ENCODE measurements at places on chromosomes 2 and 18. TPM values are rescaled to one million over a fixed set of nuclear protein-coding genes. Genes with fewer than 3 reads are reported as not detected.

CYS1 gene
- total RNA-seq: 0.70 TPM

IL18R1 gene
- total RNA-seq: 57.8 TPM

CD207 gene
- total RNA-seq: not detected

DSG2 gene
- 0.18 TPM for total RNA-seq

DNA sequence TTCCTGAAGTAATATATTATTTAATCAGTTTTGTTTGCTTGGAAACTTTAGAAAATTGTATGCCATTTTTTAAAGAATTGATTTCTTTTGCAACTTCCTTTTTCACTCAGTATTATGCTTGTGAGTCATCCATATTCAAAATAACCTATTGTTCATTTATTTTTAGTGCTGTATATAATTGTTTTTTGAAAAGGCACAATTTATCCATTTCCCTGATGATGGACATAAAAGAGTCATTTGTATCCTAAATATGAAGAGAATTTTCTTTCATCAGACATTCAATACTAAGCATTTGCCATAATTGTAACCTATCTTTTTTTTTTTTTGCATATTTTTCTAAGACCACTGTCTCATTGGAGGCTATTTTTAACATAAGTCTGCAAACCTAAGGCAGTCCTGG is 134.1 kb upstream of the SERPINE2 start:
- H3K27me3 ChIP-seq: peaks cover 2% of the 10 kb centered on the region
- no peak overlapping the region for H3K4me3 ChIP-seq
- no peaks in the 10 kb centered on the region for H3K4me1 ChIP-seq
- no peak overlapping the region for H3K27ac ChIP-seq
- no peak for DNase-seq
- H3K36me3 ChIP-seq: no peaks in the 10 kb centered on the region

DNA sequence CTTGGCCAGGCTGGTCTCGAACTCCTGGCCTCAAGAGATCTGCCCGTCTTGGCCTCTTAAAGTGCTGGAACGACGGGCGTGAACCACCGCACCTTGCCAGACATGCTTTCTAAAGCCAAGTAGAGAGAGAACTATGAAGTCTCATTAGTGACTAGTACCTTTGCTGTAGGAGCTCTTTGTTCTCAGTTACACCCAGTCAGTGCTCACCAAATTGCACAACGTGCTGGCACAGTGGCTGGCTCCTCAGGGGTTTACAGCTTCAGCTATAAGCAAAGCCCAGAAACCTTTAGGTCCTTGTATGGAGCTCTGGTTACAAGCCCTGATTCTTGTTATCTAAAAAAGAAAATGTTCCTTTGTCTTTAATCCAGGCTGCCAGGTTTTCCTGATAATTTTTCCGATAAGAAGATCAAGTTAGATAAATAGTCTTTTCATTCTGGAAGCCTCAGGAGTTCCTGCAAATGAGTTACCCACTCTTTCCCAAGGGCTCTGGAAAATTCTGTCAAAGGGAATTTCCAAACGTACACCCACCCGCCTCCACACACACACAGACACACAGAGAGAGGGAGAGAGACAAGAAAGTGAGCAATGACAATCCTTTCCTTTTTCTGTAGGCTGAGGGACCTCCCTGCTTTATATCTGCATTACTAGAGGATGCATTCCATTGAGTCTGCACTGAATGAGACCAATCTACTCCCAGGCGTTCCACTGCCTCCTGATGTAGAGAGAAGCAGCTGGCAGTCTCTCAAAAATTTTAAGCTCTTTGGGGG is 100.2 kb upstream of the CSRNP3 start:
- no peaks in the 10 kb centered on the region for H3K36me3 ChIP-seq
- no peak overlapping the region for H3K27ac ChIP-seq
- peaks cover 2% of the 10 kb centered on the region for H3K27me3 ChIP-seq
- DNase-seq: no peak
- H3K4me1 ChIP-seq: no peaks in the 10 kb centered on the region

DNA sequence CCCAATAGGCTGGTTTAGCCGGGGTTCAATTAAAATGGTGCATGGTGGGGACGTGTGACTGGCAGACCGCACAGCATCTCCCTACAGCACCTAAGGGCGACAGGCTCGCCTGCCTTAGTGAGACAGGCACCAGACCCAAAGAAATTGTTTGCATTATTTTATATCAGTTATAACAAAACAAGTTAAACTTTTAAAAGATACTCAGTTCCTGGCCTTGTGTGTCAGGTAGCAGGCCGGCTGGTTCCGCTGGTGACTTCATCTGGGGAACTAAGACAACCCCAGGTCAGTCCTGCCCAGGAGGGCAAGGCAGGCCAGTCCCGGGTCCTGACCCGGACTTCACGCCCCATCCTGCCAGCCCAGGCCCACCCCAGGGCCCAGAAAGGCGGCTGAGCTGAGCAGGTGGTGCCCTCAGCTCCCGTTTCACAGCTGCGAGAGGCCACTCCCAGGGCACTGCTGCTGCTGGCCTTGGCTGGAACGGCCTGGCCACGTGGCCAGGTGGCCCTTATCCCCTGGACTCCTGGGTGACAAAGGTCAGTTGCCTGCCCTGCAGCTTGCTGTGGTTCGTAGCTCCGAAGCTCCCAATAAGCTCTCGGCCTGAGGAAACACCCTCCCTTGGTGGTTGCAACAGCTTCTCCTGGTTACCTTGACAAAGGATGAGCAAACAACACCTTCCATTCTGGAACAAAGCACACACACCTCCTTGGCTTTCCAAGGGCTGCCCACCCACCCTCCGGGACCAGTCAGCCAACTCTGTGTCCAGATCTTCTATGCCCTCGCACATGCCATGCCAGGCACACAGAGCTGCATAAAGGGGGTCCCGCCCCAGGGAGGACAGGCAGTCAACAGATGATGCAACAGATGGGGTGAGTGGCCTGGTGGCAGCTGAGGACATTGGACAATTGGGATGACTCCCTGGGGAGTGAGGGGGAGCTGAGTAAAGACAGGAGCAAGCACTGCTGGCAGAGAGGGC is 11.3 kb upstream of the AGXT start:
- no peak overlapping the region for H3K4me3 ChIP-seq
- no peaks in the 10 kb centered on the region for H3K36me3 ChIP-seq
- DNase-seq: no peak
- no peak overlapping the region for H3K27ac ChIP-seq
- H3K4me1 ChIP-seq: no peaks in the 10 kb centered on the region
- peaks cover 6% of the 10 kb centered on the region for H3K27me3 ChIP-seq

- H3K4me3 ChIP-seq: no peak overlapping the region
- H3K4me1 ChIP-seq: peaks cover 67% of the 10 kb centered on the region
- H3K27me3 ChIP-seq: no peaks in the 10 kb centered on the region
- H3K27ac ChIP-seq: no peak overlapping the region
Observed at GRCh38 chr2:227507963-227508362, 36.0 kb downstream of the AGFG1 start.

- DNase-seq: no peak
- H3K36me3 ChIP-seq: no peaks in the 10 kb centered on the region
- H3K4me1 ChIP-seq: no peaks in the 10 kb centered on the region
- H3K4me3 ChIP-seq: no peak overlapping the region
Observed at GRCh38 chr18:6434987-6435709, 20.4 kb upstream of the L3MBTL4 start.

DNA sequence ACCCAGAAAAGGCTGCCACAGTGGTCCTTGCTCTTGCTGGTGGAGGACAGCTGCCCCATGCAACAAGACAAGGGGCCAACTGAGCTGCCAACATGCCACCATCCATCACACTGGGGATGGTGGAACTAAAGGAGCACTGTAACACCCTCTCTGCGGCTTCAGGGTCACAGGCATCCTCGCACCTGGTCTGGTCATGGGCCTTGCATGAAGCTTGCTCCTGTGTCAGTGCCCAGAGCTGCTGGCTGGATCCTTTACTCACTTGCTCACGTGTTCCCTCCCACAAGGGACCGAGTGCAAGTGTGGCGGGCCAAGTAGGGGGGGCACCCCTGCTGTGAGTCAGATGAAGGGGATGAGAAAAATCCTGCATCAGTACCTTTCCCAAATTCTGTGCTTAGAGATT is 972.3 kb upstream of the DDX18 start:
- DNase-seq: no peak
- no peaks in the 10 kb centered on the region for H3K27me3 ChIP-seq
- no peak overlapping the region for H3K27ac ChIP-seq

DNA sequence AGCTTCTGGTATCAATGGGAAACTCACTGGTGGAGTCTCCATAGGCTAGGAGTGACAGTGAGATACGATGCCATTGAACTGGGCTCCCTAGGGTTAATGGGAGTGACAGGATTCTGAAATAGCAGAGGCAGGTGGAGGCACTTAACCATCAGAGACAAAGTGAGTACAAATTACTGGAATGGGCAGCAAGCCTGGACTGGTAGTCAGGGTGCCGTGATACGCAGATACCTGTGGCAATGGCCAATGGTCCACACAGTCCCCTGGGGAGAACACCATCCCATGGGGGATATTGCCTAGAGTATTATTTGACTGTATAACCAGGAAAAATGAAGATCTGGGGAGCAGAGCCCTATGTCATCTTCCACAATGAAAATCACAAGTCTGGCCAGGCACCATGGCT is 17.3 kb downstream of the CHCHD5 start:
- no peak for DNase-seq
- H3K4me1 ChIP-seq: peaks cover 10% of the 10 kb centered on the region
- no peak overlapping the region for H3K27ac ChIP-seq
- H3K36me3 ChIP-seq: no peaks in the 10 kb centered on the region
- H3K27me3 ChIP-seq: no peaks in the 10 kb centered on the region
- H3K4me3 ChIP-seq: no peak overlapping the region

GRCh38 chr18:60981682-60982328 is 351.4 kb upstream of the CDH20 start:
- no peak overlapping the region for H3K27ac ChIP-seq
- H3K4me3 ChIP-seq: no peak overlapping the region

DNA sequence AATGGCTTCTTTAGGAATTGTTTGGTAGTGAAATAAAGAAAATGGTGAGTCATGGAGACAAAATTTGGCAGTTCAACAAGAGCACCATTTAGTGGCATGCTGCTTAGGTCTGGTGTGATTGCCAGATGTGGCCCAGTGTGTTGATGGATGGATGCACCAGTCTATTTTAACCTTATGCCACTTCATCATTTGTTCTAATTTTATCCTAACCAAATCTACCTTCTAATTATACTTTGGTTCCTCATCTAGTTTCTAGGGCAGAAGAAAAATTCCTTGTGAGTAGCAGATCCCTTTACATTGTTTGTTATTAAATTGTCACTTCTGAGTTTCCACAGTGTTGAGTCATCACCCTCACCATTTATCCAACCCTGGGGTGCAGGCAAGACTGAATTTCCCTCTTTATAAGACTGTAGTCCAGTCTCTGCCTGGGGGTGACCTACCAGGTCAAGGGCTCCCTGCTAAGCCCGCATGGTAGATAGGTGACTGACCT is 32.5 kb downstream of the NABP1 start:
- DNase-seq: no peak
- peaks cover 18% of the 10 kb centered on the region for H3K36me3 ChIP-seq
- no peak overlapping the region for H3K4me3 ChIP-seq
- H3K4me1 ChIP-seq: no peaks in the 10 kb centered on the region
- H3K27me3 ChIP-seq: no peaks in the 10 kb centered on the region

GRCh38 chr2:40189881-40190280 is 262.0 kb downstream of the SLC8A1 start:
- no peaks in the 10 kb centered on the region for H3K4me1 ChIP-seq
- no peaks in the 10 kb centered on the region for H3K36me3 ChIP-seq
- H3K27ac ChIP-seq: no peak overlapping the region
- no peak for DNase-seq

DNA sequence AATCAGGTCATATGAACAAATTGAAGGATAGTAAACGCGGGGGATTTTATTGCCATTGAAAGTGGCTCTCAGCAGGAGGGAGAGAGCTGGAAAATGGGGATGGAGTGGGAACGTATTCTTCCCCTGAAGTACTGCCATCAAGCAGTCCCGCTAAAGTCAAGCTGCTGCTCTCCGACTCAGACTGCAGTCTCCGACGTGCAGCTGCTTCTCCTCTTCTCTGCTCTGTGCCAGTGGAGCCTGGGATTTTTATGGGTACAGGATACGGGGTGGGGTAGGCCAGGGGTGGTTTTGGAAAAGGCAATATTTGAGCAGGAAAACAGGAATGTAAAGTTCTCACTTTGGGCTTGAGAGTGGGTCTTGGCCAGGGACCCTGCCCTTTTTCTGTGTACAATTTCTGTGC is 33.0 kb downstream of the KCTD18 start:
- H3K27ac ChIP-seq: no peak overlapping the region
- H3K4me1 ChIP-seq: peaks cover 7% of the 10 kb centered on the region
- DNase-seq: no peak
- H3K36me3 ChIP-seq: peaks cover 24% of the 10 kb centered on the region
- no peaks in the 10 kb centered on the region for H3K27me3 ChIP-seq

DNA sequence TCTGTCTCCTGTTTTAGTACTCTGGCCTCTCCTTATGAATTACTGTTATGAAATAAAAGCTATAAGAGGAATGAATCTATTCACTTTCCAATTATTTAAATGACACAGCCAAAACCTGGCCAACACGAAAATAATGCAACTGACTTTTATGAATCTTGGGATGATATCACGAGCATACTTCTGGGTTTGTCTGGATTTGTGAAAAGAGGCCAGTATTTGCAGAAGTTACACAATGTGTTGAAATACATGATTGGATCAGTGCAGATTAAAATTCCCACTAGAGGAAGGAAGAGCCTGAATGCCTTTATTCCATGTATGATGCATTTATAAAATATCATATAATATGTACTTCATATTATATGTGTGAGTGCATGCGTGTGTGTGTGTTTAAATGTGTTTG is 418.2 kb downstream of the GRB14 start:
- no peak for DNase-seq
- H3K27me3 ChIP-seq: no peaks in the 10 kb centered on the region
- H3K4me3 ChIP-seq: no peak overlapping the region

DNA sequence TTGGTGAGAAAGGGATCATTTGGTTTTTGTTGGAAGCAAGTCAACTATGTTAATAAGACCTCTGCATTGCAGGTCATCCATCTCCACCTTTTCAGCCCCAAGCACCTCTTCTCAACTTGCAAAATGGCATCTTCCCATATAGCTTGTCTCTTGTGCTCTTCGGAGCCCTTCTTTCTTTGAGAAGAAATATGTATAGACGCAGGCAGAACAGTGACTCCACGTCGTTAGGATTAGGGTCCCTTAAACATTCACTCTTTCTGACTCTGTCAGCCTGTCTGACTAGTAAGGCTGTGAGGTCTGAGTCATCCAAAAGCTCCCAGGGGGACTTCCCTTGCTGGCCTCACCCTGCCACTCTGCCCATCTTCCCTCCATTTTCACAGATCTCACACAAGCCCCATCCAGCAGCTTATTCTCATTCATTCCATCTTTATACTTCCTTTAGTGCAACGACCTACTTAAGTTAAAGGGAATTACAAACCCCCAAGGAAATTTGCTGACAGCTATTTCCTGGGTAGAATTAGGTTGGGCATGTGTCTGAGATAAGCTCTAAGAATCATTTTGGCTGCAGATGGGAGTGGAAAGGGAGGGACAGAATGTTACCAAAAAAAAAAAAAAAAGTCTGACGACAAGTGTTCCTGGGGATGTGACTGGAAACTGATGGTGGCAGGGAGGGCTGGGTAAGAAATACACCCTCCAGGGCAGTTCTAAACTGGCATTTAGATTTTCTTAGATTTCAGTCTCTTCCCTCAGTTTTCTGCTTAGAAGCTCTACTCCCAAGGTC is 37.7 kb upstream of the MEX3C start:
- H3K4me1 ChIP-seq: peaks cover 31% of the 10 kb centered on the region
- no peaks in the 10 kb centered on the region for H3K36me3 ChIP-seq
- peak; percentile 11 for DNase-seq
- H3K27me3 ChIP-seq: no peaks in the 10 kb centered on the region
- H3K27ac ChIP-seq: peak overlapping the region; percentile 48

Measured in activated T-helper 1 cell treated with anti-CD3 and anti-CD28 coated beads, Interleukin-12 subunit alpha, Interleukin-12 subunit beta, Interleukin-2, Interleukin-4 antibody, amounts not matched to agents 30 ng/mL and 10 ng/mL and 1 ng/mL, durations not matched to agents 14 hours and 24 hours and 36 hours (primary cell).